ENCODE measurements at places on chromosomes 12 and 14.

- no peak for DNase-seq
Observed at GRCh38 chr14:88258021-88258420, 65.0 kb downstream of the KCNK10 start.

DNA sequence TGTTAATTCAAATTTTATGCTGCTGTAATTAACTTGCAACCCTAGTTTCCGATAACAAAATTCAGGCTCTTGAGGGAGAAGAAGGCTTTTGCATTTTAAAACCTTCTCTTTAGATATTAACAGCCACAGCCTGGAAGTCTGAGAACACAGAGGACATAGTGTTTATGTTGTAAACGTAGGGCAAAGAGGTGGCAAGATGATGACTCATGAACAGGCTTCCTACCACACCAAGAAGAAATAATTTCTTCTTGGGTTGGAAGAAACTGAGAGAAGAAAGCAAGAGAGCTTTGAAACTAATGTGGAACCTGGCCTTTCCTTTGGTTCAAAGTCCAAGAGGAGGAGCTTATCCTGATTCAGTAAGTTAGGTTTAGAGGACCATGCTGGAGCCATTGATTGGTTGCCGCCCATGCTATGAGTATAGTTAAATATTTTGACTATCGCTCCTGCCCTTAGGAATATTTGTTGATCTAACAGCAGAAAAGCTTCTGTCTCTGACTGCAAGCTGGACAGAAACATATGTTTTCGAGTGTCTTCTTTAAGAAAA, 31.8 kb downstream of the CCDC198 start:
- no peak for DNase-seq

DNA sequence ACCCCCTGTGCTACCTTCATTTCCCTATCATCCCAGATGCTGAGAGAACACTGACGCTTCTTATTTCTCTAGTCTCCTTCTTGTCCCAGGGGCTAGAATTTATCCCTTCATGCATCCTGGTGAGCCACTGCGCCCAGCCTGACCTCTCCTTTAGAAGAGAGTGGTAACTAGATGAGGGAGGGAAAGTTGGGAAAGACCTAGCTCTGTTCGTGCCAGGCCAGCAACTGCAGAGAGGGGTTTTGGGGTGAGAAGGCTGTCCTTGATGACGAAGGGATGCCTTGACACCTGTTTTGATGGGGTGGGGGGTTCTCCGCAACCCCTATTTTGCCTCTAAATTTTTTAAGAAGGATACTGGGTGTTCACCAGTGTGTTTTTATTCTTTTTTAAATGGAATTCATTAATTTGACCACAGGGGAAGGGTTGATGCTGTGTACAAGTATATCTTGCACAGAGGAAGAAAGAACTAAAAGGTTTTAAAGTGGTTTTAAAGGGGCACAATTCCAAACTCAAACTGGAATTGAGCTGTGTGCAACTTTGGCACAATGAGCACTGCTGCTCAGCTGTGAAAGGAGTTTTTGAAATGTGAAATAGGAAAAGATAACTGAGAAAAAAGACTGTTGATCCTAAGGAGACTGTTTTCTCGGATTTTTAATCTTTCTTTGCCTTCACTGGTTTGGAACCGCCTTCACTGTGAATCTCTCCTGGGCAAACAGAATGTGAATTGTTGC, 7.0 kb upstream of the MMP19 start:
- no peak for DNase-seq

- DNase-seq = no peak
Observed at GRCh38 chr12:8968761-8969160, 19.3 kb upstream of the M6PR start.

GRCh38 chr14:66131111-66131510, 355.1 kb upstream of the CCDC196 start:
- no peak for DNase-seq
